Hematopoietic multipotent progenitor cell treated with erythropoietin and hydrocortisone succinate and interleukin-3 and kit ligand, for 17 days (in vitro differentiated cells): ENCODE measurements at places on chromosomes 4 and X.

DNA sequence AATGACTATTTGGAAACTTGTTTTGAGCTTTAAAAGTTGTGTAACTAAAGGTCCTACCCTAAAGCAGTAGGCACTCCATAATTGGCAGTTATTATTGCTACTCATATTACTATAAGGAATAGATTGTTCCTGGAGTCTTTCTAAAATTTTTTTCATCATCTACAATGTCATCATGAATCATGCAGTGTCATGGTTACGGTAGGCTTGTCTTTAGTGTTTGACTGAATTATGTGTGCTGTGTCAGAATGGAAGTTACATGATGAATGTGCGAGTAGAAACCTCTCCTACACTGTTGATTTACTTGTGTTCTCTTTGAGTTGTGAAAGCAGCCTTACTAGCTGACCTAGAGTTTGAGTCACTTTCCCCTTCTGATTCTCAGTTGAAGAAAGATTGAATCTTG, 1099.9 kb downstream of the RAPGEF2 start:
- DNase-seq, result no peak

DNA sequence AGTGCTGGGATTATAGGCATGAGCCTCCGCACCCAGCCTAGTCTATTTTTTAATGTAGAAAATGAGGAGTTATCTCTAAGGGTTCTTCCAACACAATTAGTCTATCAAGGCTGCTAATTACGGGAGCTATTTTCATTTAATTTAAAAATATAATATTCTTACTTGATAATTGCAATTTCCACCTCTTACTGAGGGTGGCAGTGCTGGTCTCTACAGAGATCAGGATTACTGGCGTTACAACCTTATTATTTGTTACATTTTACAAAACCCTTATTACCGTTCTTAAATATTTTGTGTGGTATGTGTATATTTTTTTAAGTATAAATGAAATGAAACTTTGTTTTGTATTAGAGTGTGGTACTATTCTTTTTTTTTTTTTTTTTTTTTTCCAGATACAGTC, 17.6 kb upstream of the GK start:
- DNase-seq, result peak; percentile 38

DNA sequence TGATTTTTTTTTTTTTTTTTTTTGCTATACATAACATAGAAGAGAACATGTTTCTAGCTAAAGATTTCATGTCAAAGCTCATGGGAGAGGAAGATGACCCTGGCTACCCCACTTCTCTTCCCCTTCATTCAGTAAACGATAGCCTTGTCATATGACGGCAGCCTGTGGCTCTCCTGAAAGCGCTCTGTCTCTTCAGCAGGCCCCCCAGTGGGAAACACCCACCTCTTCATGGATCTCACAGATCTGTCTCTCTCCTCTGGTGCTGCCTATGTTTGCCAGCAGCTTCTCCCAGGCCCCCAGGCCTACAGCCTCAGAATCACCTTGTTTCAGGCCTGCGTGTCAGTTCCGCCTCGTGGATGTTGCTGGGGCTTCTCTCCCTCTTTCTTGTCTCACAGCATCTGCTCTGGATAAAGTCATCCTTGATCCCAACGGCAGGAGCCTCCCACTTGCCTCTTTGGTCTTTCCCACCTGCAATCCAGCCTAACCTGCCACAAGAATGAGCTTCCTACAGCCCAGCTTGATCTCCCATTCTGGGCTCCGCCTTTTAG, 34.6 kb downstream of the RHOH start:
- DNase-seq, result no peak

GRCh38 chrX:45769761-45770582, 569.3 kb upstream of the DIPK2B start:
- DNase-seq, result peak; percentile 6

- DNase-seq, result no peak
Observed at GRCh38 chrX:149129767-149130166, 375.3 kb downstream of the IDS start.

GRCh38 chr4:58560736-58561135, 1450.6 kb upstream of the IGFBP7 start:
- DNase-seq, result no peak

DNA sequence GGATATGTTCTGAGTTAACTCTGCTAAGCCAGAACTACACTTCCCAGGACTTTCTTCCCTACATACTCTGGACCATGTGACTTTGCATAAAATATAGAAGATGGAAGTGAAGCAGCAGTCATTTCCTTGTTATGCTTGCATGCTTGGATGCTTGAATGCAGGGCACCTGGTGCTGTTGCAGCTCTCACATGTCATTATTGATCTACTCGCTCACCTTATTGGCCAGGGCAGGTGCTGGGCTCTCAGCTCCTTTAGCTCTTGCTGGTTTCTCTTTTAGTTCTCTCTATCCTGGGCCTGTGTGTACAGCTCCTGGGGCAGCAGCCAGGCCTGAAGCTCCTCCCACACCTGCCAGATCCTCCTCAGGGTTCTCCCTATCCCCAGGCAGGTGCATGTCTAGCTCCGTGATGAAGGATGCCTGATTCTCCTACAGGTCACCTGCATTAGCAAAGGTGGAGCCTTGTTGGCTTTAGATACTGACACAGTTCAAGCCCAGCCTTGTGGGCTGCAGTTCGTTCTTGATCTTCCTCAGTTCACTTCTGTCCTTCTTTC, 53.3 kb downstream of the MED28 start:
- no peak for DNase-seq

- DNase-seq, result no peak
Observed at GRCh38 chr4:37867102-37867501, 23.8 kb upstream of the TBC1D1 start.

- DNase-seq, result no peak
Observed at GRCh38 chr4:101818362-101818761, 27.8 kb downstream of the BANK1 start.

DNA sequence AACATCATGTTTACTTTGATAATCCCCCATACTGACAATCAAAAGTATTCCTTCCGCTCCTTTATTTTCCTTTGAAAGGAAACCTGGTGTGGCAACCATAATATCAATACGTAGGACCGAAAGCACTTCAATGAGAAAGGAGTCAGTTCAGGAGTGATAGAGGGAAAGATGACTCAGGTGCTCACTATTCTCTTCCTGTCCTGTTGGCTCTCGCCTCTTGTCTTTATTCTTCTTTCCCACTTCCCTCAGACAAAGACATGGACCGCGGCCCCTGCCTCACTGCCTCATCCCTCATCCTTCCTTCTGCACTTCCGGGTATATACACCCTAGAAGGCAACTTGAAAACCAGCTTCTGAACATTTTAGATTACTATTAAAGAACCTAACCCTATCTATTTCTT, 49.8 kb upstream of the TNIP3 start:
- DNase-seq, result no peak

DNA sequence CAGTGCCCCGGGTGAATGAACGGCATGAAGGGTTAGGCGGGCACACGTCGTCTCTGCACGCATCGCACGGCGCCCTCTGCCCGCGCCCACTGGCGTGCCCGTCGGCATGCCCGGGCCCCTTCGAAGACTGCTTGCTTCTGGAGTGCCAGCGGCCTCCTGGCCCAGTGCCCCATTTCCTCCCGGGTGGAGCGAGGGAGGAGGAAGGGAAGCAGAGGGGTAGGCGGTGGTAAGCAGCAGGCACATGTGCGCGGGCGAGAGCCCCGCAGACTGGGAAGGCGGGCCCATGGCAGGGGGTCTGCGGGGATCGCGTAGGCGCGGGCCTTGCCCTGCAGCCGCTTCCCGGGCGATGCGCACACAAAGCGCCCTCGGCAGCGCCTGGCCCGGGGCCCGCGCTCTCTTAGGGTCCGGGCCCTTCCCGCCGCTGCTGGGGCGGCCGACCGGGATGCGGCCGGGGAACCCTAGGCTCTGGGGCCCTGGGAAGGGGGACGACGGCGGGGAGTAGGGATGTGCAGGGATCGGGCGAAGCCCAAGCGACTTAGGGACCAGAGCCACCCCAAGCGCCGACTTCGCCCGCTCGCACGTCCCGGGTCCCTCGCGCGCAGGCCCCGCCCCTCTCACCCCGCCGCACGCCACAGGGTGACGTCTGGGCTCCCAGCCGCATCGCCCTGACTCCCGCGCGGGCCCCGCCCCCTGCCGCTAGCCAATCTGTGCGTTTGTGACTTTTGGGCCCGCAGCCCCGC, 866 bp upstream of the EMD start:
- DNase-seq, result no peak

DNA sequence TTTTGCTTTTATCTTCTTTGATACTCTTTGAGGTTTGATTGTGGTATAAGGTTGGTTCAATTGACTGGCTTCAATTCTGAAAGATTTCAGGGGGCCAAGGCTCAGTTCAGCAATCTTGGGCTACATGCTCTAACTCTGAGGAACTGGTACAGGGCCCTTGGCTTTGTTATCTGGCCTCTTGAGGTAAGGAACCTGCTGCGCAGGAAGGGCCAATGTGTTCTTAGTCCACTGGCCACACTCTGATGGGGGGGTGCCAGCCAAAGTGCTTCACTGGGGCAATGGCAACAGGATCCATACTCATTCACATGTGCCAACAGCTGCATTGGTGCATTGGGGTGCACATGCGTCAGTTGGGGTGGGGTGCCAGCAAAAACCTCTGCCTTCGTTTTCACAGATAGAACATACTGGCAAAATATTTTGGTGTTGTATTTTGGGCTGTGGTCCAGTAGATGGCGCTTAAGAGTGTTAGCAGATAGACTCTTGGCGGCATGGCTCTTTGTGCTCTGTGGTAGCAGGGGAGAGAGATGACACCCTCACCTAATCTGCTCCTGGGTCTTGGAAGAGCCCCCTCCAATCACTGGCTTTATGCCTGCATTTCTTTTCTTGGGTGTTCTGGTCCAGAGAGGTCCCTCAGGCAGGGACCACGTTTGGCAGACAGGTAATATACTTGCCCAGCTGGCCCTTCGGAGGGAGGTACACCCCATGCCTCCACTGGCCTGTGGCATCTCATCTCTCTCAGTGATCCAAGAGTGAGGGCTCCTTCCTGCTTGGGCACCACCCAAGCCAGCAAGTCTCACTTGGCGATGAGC, 42.9 kb downstream of the NDST3 start:
- no peak for DNase-seq

- DNase-seq, result no peak
Observed at GRCh38 chrX:46713672-46714490, 45.0 kb downstream of the SLC9A7 start.

GRCh38 chr4:119729835-119730670, 101.4 kb upstream of the PDE5A start:
- DNase-seq, result no peak

DNA sequence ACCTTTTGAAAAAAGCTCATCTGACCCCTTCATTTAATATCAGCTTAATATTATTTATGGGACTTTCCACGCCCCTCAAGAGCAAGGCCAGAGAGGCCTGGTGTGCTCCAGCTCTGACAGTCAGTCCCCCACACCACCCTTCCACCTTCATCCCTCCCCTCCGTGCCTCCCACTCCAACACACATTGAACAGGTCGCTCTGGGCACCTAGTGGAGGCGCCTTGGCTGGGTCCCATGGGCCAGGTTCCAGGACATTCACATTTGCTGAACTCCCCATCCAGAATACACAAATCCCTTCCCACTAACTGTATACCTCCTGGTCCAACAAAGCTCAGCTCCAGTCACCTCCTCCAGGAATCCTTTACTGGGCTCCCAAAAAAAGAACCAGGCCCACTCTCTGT, 137.5 kb downstream of the BCOR start:
- DNase-seq, result no peak

GRCh38 chrX:112844250-112844649, 3.6 kb upstream of the AMOT start:
- no peak for DNase-seq

- no peak for DNase-seq
Observed at GRCh38 chr4:188430384-188430783, 291.1 kb downstream of the TRIML1 start.

DNA sequence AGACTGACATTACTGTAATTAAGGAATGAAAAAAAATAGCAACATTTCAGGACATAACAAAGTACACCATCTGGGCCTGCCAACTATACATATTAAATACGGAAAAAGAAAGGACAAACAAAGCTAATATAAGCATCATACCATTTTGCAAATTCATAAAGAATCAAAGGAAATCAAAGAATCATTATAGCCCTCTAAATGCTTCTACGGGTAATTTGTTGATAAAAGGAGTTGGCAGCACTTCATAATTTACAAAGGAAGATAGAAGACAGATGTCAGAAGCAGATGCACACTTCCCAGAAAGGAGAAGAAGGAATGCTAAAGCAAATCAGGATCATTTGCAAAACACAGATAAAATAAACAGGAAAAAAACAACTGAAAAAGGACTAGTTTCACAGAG, 1757.3 kb downstream of the PCDH7 start:
- DNase-seq, result no peak

GRCh38 chr4:123939621-123940020, 543.0 kb downstream of the SPRY1 start:
- DNase-seq, result no peak

GRCh38 chr4:88187766-88188165, 29.3 kb upstream of the ABCG2 start:
- no peak for DNase-seq

DNA sequence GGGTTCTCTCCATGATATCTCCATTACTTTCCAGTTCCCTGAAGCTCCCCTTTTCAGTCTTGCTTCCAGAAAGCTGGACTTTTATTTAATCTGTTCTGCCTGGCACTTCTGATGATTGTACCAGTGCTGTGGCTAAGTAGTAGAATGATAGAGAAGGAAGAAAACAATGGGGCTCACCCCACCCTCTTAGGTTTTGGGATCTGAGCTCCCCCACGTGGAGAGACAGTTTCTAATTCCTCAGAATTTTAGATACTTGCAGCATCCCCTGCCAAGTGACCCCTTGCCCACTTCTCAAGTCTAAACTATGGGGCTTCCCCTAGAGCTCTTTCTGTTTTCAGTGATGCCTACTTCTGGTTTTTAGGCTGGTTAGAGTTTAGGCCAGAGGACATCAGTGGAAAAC, 73.9 kb downstream of the GC start:
- DNase-seq, result no peak

DNA sequence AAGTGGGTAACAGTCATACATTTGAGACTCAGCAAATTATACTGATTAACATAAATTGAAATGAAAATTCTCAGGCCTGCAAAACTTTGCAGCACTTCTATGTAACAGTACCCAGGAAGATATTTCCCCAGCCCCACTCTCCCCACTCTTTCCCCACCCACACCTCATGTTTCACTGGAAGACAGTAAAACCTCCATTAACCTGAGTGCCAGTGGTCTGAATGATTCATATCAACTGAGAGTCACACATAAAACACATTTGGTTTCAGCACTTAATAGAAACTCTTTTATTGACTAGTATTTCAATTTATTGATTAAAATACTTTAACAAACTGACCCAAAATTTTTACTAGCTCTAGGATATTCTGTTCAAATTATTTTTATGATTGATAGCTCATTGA, 6.9 kb downstream of the CXCL6 start:
- no peak for DNase-seq

- DNase-seq, result no peak
Observed at GRCh38 chr4:42750091-42750490, 93.2 kb upstream of the ATP8A1 start.
